ENCODE measurements at places on chromosomes 16 and 17. TPM values are rescaled to one million over a fixed set of nuclear protein-coding genes. Genes with fewer than 3 reads are reported as not detected.
A peak's percentile ranks its signal among the peaks of the same experiment; 100 is the strongest.

DNA sequence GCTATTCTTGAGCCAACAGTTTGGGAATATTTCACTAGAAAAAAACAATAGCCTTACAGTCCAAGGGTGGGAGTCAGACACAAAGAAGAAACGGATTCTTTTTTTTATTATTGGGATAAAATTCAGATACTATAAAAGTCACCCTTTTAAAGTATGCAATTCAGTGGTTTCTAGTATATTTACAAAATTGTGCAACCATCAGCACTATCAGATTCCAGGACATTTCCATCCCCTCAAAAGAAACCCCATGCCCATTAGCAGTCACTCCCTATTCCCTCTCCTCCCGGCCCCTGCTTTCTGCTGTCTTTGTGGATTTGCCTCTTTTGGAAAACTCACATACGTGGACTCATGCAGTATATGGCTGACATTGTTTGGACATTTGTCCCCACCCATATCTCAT, 134.4 kb downstream of the C16orf95 start:
- no peak overlapping the region for H3K27ac ChIP-seq
- peaks cover 3% of the 10 kb centered on the region for H3K27me3 ChIP-seq
- H3K4me1 ChIP-seq: no peaks in the 10 kb centered on the region
- DNase-seq: no peak

DNA sequence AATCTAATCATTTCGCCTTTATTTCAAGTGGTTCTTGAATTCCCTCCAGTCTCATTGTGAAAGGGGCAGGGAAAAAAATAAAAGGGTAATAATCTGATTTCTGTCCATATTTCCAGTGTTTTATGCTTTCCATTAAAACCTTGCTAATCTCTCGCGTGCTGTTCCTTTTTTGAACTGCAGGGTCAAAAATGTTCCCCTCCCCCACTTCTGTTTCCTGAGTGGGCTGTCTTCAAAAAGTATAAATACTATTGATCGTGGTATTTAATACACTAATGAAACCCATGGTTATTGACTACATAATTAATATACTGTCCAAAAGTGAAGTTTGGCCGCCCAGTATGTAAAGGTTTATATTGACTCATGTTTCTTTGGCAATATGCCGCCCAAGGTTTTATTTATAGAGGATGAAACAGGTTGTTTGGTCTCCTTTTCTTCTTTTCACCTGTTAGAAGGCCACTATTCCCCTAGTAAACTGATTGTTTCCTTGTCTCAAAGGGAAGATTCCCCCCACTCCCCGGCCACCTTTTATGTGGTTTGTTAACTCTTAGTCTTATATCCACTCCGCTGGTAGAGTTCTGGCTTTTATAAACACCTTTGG, 69.7 kb downstream of the RPA1 start:
- H3K27ac ChIP-seq: no peak overlapping the region
- no peaks in the 10 kb centered on the region for H3K27me3 ChIP-seq
- peaks cover 25% of the 10 kb centered on the region for H3K36me3 ChIP-seq
- H3K4me1 ChIP-seq: no peaks in the 10 kb centered on the region
- no peak for DNase-seq
- H3K4me3 ChIP-seq: no peak overlapping the region

- H3K27ac ChIP-seq: no peak overlapping the region
- no peak overlapping the region for H3K4me3 ChIP-seq
- peak; percentile 75 for DNase-seq
- peaks cover 25% of the 10 kb centered on the region for H3K27me3 ChIP-seq
- H3K36me3 ChIP-seq: peaks cover 10% of the 10 kb centered on the region
Observed at GRCh38 chr17:74199306-74200092, 4.0 kb upstream of the RPL38 start.

DNA sequence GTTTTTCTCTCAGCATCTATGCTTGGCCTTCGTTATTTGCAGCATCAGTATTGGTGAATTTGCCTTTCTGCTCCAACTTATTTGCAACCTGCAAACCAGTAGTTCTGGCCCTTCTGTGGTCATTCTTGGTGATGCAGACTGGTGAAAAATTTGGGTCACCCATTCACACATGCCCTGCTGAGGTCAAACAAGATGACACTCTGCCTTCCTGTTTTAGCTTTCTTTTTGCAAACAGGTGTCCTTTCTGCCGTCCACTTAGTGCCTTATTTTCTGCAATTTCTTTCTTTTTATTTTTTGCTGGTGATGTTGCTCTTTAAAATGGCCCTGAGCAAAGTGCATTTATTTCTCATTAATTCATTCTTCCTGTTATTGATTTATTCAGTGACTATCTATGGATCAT, 31.3 kb downstream of the PLCG2 start:
- H3K4me3 ChIP-seq: no peak overlapping the region
- H3K27me3 ChIP-seq: no peaks in the 10 kb centered on the region
- no peak for DNase-seq
- no peaks in the 10 kb centered on the region for H3K36me3 ChIP-seq

- peak within 1 kb of the TSS; percentile 97 for H3K4me3 ChIP-seq
- peak; percentile 94 for DNase-seq
- no peaks in the 10 kb centered on the region for H3K27me3 ChIP-seq
- H3K36me3 ChIP-seq: peaks cover 11% of the 10 kb centered on the region
- peaks cover 7% of the 10 kb centered on the region for H3K4me1 ChIP-seq
Observed at GRCh38 chr17:44014437-44015172, at the start of gene TMEM101. TMEM101 (minus strand) TSS chr17:44014963; CDS start chr17:44014952, 11 bp downstream.

DNA sequence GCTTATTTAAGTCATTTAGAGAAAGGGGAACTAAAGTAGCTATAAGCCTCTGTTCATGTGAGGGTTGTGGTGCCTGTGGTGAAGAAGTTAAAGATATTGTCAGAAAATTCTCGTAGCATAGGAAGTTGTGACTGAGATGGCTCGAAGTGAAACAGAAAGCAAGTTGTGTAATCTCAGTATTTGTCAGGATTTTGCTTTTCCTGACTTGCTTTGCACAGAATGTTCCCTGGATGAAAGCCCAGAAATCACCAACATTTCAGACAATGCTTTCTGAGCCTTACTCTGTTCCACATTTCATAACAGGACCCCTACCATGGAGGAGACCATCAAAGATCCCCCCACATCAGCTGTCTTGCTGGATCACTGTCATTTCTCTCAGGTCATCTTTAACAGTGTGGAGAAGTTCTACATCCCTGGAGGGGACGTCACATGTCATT, 10.6 kb downstream of the CALCOCO2 start:
- H3K27ac ChIP-seq: peak overlapping the region; percentile 32
- no peaks in the 10 kb centered on the region for H3K27me3 ChIP-seq
- H3K36me3 ChIP-seq: peaks cover 26% of the 10 kb centered on the region
- peak; percentile 75 for DNase-seq
- peak overlapping the region; percentile 48 for H3K4me3 ChIP-seq

Gene C16orf89
- not detected for total RNA-seq

Gene MYL11
- total RNA-seq: 1.2 TPM

Gene PTGES3L
- 2.2 TPM for total RNA-seq
